NB4 (cell line): ENCODE measurements at places on chromosomes 12 and 14.

DNA sequence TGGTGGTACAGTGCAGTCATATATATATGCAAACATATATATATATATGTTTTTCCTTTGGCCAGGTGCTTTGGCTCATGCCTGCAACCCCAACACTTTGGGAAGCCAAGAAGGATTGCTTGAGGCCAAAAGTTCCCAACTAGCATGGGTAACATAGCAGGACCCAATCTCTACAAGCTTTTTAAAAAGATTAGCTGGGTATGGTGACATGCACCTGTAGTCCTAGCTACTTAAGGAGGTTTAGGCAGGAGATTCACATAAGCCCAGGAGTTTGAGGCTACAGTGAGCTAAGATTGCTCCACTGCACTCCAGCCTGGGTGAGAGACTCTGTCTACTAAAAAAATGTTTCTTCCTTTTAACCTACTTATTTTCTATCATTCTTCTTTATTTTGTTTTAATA is 10.2 kb downstream of the PZP start:
- peak; percentile 4 for DNase-seq

DNA sequence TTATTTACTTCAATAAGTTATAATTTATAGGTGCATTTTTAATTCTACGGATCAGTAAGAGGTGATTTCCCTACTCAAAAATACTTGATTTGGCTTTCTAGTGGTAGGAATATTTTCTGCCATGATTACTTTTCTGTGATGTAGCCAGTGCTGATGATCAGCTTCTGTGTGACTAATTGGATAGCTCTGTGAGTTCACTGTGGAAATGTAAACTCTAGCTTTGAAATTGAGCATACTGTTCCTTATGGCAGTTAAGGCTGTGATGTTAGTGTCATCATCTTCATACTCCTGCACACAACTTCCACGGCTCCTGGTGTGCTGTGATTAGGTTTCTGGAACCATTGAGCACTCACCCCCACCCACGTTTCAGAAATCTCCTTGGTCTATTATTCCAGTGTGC is 48.2 kb downstream of the PLEKHA5 start:
- no peak for DNase-seq

- no peak for DNase-seq
Observed at GRCh38 chr12:12505544-12506495, 56.8 kb downstream of the DUSP16 start.

- DNase-seq, result no peak
Observed at GRCh38 chr14:99003646-99004045, 268.4 kb downstream of the BCL11B start.

DNA sequence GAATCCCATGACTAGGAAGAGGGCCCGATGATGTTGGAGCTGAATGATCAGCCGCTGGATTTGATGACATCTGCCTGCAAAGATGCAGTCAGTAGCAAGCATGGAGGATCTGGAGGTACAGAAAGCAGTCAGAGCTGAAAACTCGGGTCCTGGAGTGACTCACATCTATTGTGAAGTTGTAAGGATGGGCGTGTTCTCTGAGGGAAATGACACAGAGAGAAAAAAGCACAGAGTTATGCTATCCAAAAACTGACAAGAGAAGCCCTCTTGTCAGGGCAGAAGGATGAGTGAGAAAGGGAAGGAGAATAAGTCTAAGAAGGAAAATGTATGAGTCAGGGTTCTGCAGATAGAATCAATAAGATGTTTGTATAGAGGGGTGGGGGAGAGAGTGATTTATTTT is 380.4 kb upstream of the CCDC196 start:
- DNase-seq, result no peak

- peak; percentile 84 for DNase-seq
Observed at GRCh38 chr14:55120571-55121495, 8.2 kb upstream of the LGALS3 start.

- no peak for DNase-seq
Observed at GRCh38 chr12:120286768-120287490, 4.8 kb downstream of the RNU4-2 start.

DNA sequence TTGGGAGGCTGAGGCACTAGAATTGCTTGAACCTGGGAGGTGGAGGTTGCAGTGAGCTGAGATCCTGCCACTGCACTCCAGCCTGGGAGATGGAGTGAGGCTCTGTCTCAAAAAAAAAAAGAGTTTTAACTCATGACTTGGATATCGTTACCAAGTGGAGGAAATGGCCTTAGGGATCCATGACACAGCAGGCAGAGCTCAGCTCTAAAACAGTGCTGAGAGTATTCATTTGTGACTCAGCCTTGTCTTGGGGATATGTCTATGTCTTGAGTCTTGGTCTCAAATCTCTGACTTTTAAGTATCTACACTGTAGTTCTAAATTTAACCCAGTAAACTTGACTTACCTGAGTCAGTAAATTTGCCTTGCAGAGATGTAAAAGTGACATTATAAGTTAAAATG is 8.8 kb upstream of the PEX5 start:
- DNase-seq, result no peak

DNA sequence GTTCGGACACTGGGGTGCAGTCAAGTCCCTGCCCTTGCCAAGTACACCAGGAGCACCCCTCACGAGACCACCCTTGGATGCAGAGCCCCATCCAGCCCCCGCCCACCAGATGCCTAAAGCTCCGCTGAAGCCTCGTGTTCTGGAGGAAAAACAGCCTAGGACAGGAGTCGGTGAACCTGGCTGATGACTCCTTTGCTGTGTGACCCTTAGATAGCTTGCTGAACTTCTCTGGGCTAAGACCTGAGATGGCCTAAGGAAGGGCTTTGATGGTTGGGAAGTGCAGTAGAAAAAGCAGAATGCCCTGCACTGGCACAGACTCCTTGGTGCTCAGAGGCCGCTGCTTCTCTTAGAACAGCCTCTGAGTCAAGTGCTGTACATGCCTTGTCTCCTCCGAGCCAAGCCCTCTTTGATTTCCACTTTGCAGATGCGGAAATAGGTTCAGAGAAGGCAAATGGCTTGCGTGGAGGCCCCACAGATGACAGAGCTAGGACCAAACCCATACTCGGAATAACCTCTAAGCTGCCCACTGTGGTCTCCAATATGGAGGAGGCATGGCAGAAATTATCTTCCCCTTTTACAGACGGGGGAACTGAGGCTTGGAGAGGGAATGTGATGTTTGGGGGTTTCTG is 52.3 kb downstream of the MVK start:
- DNase-seq, result no peak

DNA sequence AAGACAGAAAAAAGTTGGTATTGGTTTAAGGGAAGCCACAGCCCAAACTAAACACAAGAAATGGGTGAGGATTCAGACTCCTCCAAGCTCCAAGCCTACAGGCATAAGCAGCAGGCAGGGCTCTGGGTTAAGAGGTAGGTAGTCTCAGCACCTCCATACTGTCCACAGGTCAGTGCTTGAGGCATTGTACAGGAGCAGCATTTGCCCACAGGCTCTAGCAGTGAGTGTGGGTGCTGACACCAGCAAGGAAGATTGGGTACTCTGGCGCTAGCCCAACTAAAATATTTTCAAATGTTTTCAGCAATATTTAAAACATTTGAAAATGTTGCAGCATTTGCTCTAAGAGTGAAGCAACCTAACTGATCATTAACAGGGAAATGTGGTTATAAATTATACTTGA is 33.1 kb downstream of the FERMT2 start:
- DNase-seq, result no peak

GRCh38 chr14:101005447-101005846 is 101.9 kb upstream of the RTL1 start:
- peak; percentile 42 for DNase-seq

DNA sequence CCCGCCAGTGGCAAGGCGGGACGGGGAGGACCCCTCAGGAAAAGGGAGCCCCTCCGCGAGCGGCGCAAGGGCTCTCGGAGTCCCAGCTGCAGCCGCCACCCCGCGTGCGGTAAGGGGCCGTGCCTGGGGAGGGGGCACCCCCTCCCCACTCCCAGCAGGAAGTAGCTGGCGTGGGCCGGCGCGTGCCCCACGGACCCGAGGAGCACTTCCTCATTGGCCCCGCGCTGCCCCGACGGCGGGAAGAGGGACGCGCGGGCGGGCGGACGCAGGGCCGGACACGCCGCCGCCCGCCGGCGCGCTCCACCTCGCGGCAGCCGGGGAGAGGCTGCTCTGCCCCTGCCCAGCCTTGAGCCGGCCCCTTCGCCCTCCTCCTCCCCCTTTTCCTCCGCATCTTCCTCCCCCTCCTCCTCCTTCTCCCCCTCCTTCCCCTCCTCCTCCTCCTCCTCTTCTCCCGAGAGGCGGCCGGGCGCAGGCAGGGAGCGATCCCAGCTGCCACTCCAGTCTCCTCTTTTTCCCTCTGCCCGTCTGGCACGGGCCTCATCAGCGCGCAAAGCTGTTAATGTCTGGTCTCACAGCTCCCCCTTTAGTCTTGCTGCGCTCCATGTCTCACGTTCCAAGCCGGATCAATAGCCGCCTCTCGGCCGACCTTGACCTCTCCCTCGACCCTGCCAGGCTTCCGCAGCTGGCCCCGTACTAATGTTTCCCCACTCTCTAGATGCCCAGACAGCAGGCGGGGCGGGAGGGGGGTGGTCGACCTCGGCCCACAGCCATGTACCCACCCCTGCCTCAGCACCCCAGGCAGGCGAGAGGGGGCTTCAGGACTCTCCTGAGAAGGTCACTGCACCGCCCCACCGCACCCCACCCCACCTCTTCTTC is 2.6 kb upstream of the BCL11B start:
- DNase-seq, result peak; percentile 86

- DNase-seq, result no peak
Observed at GRCh38 chr12:66836623-66837310, 157.9 kb upstream of the GRIP1 start.

DNA sequence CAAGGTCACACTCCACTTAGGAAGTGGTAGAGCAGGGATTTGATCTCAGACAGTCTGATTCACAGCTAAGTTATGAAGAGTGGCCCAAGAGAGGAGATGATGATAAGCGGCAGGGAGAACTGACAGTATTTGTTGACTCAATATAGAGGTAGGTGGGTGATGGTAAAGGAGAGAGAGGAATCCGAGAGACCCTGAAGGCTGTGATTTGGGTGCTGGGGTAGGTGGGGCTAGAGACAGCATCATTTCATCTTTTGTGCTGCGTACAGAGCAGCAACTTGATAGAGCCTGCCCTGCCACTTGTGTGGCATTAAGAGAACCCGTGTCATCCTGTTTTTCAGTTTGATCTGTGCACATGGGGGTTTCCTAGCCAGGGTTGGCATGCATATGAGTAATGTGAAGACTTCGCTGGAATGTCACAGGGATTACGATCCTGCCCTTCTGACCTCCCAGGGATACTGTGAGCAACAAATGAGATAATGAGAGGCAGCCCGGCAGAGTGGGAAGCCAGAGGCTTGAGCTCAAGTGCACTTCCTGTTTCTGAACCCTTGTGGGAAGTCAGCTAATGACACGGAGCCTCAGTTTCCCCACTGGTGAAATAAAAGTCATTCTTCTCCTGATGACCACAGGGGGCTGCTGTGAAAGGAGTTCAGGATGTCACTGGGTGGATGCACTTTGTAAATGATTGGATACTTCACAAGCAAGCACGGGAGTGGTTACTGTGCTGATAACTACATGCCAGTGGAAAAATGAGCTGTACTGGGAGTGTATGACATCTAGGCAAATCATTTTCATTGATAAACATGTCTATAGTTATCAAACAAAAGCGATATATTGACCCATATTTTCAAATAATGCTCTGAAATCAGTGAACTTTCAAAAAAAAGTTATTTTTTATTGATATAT is 59.5 kb upstream of the IGF1 start:
- DNase-seq, result no peak

DNA sequence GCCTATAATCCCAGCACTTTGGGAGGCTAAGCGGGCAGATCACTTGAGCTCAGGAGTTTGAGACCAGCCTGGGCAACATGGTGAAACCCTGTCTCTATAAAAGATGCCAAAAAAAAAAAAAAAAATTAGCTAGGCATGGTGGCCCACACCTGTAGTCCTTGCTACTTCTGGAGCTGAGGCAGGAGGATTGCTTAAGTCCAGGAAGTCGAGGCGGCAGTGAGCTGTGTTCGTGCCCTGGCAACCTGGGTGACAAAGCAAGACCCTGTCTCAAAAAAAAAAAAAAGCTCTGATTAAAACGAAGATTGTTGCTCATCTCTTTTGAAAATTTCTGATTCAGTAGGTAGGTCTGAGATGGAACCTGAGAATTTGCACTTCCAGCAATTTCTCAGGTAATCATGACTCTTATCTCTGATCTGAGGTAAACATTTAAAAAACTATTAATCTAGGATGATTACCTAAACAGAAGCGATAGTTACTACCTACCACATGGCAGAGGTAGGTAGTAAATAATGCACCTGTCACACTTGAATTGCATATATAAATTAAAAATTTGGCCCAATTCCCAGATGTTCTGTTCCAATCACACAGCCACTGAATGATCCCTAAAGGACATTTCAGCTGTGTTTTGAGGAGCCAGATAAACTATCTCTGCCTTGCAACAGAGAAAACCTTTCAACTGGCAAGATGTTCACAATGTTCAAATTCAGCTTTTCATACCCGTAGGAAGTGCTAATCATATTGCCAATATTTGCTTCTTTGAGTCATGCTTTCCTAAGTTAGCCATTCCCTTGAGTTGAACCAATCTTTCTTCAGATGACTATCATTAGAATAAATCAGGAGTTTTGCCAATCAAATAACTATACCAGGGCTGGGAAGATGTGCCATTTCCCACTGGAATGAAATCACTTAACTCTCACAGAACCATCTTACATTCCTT is 4.2 kb upstream of the TEP1 start:
- DNase-seq, result no peak

DNA sequence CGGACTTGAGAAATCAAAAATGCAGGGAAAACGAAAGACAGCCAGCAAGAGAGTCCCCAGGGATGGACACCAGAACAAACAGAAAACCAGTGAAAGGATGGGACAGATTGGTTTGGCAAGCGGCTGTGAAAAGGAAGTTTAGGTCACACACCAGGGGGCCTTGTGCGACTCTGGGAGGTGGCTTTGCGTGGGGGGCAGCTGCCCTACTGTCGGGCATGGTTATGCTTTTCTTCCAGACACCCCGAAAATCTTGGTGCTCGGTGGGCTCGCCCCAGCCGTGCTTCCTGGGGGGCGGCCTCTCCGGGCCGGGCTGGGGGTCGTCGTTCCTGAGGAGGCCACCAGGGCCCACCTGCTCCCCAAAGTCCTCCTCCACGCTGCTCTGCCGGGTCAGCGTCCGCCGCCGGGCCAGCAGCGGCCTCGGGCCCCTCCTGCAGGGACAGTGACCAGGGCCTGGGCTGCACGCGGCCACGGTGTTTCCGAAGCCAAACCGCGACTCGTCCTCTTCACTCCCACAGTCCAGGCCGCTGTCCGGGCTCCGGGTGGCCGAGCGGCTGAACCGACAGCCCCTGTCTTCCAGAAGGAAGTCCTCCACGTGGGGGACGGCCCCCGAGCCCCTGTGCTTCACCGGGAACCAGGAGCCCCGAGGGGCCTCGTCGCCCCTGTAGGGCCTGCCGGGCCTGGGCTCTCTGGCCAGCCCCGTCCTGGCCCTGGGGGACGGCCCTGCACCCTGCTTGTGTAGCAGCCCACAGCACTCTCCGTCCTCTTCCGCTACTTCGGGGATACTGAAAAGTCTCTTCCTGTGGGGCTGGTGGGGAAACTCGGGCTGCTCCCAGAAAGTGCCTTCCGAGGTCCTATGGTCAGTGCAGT is 86.5 kb downstream of the PIWIL1 start:
- DNase-seq, result peak; percentile 22
